ENCODE measurements at places on chromosomes 5 and 9. TPM values are rescaled to one million over a fixed set of nuclear protein-coding genes. Genes with fewer than 3 reads are reported as not detected.

Gene SPINK6
- not detected for total RNA-seq

Gene PRRC2B
- 127 TPM for total RNA-seq

Gene C5orf58
- total RNA-seq, result not detected

Gene CARTPT
- not detected for total RNA-seq

Gene SLC46A2
- total RNA-seq, result not detected

Gene SPINK1
- total RNA-seq, result not detected

Gene TTLL11
- 0.97 TPM for total RNA-seq

Gene FBN2
- total RNA-seq, result not detected

Gene ANKRD34B
- not detected for total RNA-seq

Gene ECSCR
- 3.7 TPM for total RNA-seq

Gene SH2D3C
- total RNA-seq, result 35.3 TPM

Gene BTNL8
- total RNA-seq, result not detected

Gene MARVELD2
- 0.40 TPM for total RNA-seq

Gene CENPP
- total RNA-seq, result 21.8 TPM

Gene TLX3
- not detected for total RNA-seq

Gene GARNL3
- 3.5 TPM for total RNA-seq

Gene PELO
- total RNA-seq, result 15.1 TPM

Gene TRIP13
- 33.9 TPM for total RNA-seq

Gene ARSI
- not detected for total RNA-seq

Gene TPM2
- total RNA-seq, result 3.9 TPM

Gene AGXT2
- total RNA-seq, result not detected

All from activated CD4-positive, alpha-beta memory T cell treated with anti-CD3 and anti-CD28 coated beads for 36 hours (primary cell).